CD4-positive, alpha-beta T cell treated with Interleukin-4 for 4 hours (primary cell): ENCODE measurements at places on chromosomes 5 and 9.

DNA sequence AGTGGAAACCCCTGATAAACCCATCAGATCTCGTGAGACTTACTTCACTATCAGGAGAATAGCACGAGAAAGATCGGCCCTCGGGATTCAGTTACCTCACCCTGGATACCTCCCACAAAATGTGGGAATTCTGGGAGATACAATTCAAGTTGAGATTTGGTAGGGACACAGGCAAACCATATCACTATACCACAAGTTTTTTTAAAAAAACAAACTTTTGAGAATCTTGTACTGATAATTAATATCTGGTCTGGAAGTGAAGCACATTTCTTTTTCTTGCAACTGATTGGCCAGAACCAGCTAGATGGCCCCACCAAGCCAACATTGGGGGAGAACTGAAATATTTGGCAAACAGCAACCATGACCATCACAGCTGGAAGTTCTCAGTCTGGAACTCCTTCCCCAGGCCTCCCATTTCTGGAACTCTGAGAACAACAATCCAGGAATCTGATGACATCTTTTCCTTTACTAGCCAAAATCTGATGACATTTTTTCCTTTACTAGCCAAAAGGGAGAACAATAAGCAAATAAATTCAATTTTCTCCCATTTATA lies 51.8 kb upstream of the CDKN2B start:
- DNase-seq: no peak

GRCh38 chr5:60487885-60488442 lies 212.0 kb downstream of the DEPDC1B start:
- DNase-seq: no peak

GRCh38 chr5:134594797-134595457 lies 37.7 kb downstream of the SAR1B start:
- no peak for DNase-seq

GRCh38 chr5:143354025-143354424 lies 49.5 kb downstream of the NR3C1 start:
- no peak for DNase-seq
